Prostate gland (tissue), 2 donors: ENCODE measurements at places on chromosomes 2 and 18. TPM values are rescaled to one million over a fixed set of nuclear protein-coding genes. Genes with fewer than 3 reads are reported as not detected.
A peak's percentile ranks its signal among the peaks of the same experiment; 100 is the strongest.

GRCh38 chr2:194383401-194383800 is 1273.6 kb upstream of the SLC39A10 start:
- H3K27me3 ChIP-seq = no peaks in the 10 kb centered on the region
- H3K27ac ChIP-seq = no peak overlapping the region
- no peaks in the 10 kb centered on the region for H3K4me1 ChIP-seq
- no peak overlapping the region for H3K4me3 ChIP-seq
- H3K36me3 ChIP-seq = no peaks in the 10 kb centered on the region

- DNase-seq = peak; percentile 91
- peak overlapping the region; percentile 86 for H3K27ac ChIP-seq
- no peak overlapping the region for H3K4me3 ChIP-seq
- no peaks in the 10 kb centered on the region for H3K36me3 ChIP-seq
Measured at GRCh38 chr2:20212459-20212870, 12.5 kb downstream of the SDC1 start.

DNA sequence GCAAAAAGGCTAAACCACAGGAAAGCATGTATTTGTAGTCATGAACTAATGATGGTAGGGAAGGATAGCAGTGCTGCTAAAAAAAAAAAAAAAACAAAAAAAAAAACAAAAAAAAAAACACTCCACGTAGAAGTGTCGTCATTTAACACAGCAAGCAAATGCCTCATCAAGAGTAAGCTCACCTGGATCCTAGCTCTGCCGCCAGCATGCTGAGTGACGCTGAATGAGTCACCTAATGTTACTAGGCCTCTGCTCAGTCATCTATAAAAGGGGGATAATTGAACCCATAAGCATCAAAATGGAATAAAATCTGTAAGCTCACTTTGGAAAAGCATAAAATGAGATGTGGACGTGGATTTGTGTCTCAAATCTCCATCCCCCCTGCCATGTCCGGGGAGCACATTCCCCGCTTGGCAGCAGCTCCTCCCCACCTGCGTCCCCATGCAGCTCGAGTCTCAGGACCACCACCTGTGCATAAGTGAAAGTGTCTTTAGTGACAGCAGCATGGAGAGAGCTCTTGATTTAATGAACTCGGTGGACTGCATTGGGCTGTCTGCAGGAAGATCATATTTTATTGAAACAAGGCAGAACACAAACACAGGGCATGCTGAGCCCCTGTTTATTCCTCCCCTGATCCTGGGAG is 427.5 kb downstream of the LRATD1 start:
- H3K27ac ChIP-seq = no peak overlapping the region
- H3K4me3 ChIP-seq = no peak overlapping the region
- no peaks in the 10 kb centered on the region for H3K4me1 ChIP-seq
- no peaks in the 10 kb centered on the region for H3K27me3 ChIP-seq

GRCh38 chr2:152497481-152498052 is 162.6 kb downstream of the FMNL2 start:
- no peak overlapping the region for H3K4me3 ChIP-seq
- no peak for DNase-seq
- H3K4me1 ChIP-seq = no peaks in the 10 kb centered on the region
- no peaks in the 10 kb centered on the region for H3K27me3 ChIP-seq
- no peaks in the 10 kb centered on the region for H3K36me3 ChIP-seq

- H3K27ac ChIP-seq = no peak overlapping the region
- H3K27me3 ChIP-seq = no peaks in the 10 kb centered on the region
- no peak for DNase-seq
- H3K4me1 ChIP-seq = no peaks in the 10 kb centered on the region
- no peaks in the 10 kb centered on the region for H3K36me3 ChIP-seq
Measured at GRCh38 chr2:172674034-172674967, 61.3 kb upstream of the RAPGEF4 start.

- H3K4me1 ChIP-seq = no peaks in the 10 kb centered on the region
- no peak overlapping the region for H3K4me3 ChIP-seq
- H3K27me3 ChIP-seq = no peaks in the 10 kb centered on the region
- no peak for DNase-seq
- H3K36me3 ChIP-seq = no peaks in the 10 kb centered on the region
Measured at GRCh38 chr2:15693926-15694588, 102.4 kb downstream of the DDX1 start.

DNA sequence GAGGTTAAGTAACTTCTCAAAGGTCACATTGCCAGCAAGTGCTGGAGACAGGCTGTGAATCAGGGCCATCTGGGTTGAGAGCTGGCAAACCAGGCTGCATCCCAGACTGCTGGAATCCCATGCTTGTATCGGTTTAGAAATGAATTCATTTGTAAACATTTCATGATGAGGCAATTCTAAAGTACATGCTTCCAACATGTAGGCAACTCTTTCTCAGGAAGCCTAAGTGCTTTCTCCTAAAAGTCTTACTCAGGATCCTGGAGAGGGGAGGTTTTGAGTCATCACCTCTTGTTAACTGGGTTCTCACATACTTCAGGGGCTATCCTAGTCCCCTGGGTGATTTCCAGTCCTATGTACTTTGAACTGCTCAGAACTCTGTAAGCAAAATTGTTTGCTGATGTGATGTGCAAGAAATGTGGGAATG is 416.5 kb downstream of the MEIS1 start:
- peaks cover 3% of the 10 kb centered on the region for H3K4me1 ChIP-seq
- no peaks in the 10 kb centered on the region for H3K27me3 ChIP-seq
- no peak overlapping the region for H3K27ac ChIP-seq
- DNase-seq = no peak
- no peak overlapping the region for H3K4me3 ChIP-seq
- H3K36me3 ChIP-seq = no peaks in the 10 kb centered on the region

DNA sequence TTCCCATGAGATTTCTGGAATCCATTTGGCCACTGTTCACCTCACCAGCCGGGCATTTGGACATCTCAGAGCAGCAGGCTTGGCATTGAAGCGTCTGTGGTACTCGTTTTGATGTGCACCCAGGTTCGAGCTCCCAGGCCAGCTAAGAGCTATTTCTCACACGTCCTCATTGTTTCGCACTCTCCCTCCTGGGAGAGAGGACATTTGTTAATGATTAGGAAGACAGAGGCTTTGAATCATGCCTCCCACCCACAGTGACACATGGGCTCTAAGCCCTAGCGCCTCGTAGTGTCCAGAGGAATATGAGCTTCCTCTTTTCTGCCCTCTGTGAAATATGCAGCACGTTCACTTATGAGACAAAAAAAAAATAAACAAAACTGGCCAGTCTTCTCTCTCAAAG is 361.8 kb downstream of the RND3 start:
- H3K27me3 ChIP-seq = no peaks in the 10 kb centered on the region
- no peaks in the 10 kb centered on the region for H3K36me3 ChIP-seq
- H3K4me1 ChIP-seq = no peaks in the 10 kb centered on the region
- DNase-seq = no peak
- no peak overlapping the region for H3K27ac ChIP-seq

- no peak overlapping the region for H3K4me3 ChIP-seq
- H3K27ac ChIP-seq = no peak overlapping the region
- no peaks in the 10 kb centered on the region for H3K4me1 ChIP-seq
- H3K27me3 ChIP-seq = no peaks in the 10 kb centered on the region
- H3K36me3 ChIP-seq = no peaks in the 10 kb centered on the region
- no peak for DNase-seq
Measured at GRCh38 chr2:128485761-128486639, 167.3 kb upstream of the HS6ST1 start.

- H3K36me3 ChIP-seq = no peaks in the 10 kb centered on the region
- no peak for DNase-seq
Measured at GRCh38 chr2:170573671-170574070, 141.5 kb upstream of the SP5 start.

DNA sequence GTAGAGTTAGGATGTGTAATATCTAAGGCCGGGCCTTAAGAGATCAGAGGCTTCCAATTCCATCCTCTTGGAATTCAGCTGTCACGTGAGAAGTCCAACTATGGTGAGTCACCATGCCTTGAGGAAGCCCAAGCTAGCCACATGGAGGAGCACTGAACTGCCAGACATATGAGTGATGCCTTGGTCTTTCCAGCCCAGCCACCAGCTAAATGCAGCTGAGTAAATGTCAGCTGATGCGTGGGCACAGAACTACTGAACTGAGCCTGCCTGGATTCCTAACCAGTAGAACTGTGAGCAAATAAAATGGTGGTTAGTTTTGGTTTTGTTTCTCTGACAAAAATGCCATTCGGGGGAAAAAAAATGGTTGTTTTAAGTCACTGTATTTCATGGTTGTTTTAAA is 153.7 kb upstream of the SERTAD2 start:
- H3K27me3 ChIP-seq = no peaks in the 10 kb centered on the region
- no peak for DNase-seq
- H3K4me3 ChIP-seq = no peak overlapping the region
- no peak overlapping the region for H3K27ac ChIP-seq
- H3K36me3 ChIP-seq = no peaks in the 10 kb centered on the region

- no peaks in the 10 kb centered on the region for H3K4me1 ChIP-seq
- H3K4me3 ChIP-seq = no peak overlapping the region
- H3K27ac ChIP-seq = no peak overlapping the region
Measured at GRCh38 chr2:189347540-189347939, 93.7 kb upstream of the WDR75 start.

GRCh38 chr18:24396082-24396633 is 1.5 kb downstream of the OSBPL1A start:
- no peak overlapping the region for H3K4me3 ChIP-seq
- no peak for DNase-seq
- H3K27ac ChIP-seq = no peak overlapping the region

GRCh38 chr2:105432749-105433148 is 33.9 kb upstream of the FHL2 start:
- no peak overlapping the region for H3K4me3 ChIP-seq
- peaks cover 7% of the 10 kb centered on the region for H3K4me1 ChIP-seq
- H3K27me3 ChIP-seq = no peaks in the 10 kb centered on the region
- H3K36me3 ChIP-seq = no peaks in the 10 kb centered on the region
- peak overlapping the region; percentile 64 for H3K27ac ChIP-seq

The ASPRV1 gene
- 2.6 TPM for total RNA-seq

The B3GNT7 gene
- 2.1 TPM for total RNA-seq

The C2orf76 gene
- 15.8 TPM for total RNA-seq

The SIX3 gene
- total RNA-seq = not detected

The EN1 gene
- not detected for total RNA-seq

The PFN4 gene
- total RNA-seq = not detected

The PDE11A gene
- total RNA-seq = 26.6 TPM

The RSAD2 gene
- total RNA-seq = 8.3 TPM

The OTOS gene
- not detected for total RNA-seq
